ENCODE measurements at places on chromosomes 3 and 15.
A peak's percentile ranks its signal among the peaks of the same experiment; 100 is the strongest.

DNA sequence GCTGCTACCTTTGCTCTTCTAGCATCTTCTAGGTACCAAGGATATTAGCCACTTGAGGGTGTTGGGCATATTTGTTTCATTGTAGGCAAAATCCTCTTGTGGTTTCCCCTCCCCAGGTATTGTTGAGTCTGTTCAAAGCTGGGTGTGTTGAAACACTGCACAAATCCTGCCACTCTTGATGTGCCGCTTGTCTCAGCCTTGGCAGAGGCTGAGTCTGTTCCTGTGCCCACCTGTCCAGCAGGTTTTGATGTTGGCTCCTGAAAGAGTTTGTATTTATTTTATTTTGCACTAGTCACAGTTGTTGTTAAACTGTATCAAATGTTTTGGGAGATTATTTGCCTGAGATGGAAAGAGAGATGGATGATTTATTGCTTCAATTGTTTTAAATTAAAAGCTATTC, 136.2 kb downstream of the USP13 start:
- no peak for DNase-seq

- DNase-seq: no peak
Measured at GRCh38 chr3:15768421-15769255, 29.1 kb downstream of the ANKRD28 start.

GRCh38 chr3:12679468-12679867, 15.6 kb upstream of the RAF1 start:
- no peak for DNase-seq

DNA sequence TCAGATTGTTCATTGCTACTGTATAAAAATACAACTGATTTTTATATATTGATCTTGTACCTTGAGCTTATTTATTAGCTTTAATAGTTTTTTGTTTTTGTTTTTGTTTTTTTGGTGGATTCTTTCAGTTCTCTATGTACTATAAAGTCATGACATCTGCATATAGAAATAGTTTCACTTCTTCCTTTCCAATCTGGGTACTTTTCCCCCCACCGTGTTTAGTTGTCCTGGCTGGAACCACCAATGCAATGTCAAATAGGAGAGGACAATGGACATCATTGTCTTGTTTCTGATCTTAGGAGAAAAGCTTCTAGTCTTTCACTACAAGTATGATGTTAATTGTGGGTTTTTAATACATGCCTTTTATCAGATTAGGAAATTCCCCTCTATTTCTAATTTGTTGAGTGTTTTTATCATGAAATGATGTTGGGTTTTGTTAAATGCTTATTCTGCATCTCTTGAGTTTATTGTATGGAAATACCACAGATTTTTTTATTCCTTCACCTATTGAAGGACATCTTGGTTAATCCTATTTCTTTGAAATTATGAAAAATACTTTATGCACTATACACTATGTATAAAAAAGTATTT, 2.8 kb upstream of the XCR1 start:
- no peak for DNase-seq

DNA sequence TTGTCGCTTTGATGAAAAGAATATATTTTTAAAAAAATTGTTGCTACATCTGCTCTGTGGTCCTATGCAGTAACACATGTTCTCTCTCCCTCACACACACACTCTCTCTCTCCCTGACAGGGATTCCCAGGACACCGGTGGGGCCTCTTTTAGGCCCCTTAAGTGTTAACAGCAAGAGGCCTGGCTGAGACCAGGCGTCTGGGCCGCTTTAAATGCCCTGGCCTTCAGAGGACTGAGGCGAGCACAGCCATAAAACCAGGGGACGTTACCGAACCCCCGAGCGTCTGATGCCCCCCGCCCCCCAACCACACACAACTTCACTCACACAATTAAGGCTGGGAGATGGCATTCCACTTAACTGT, 1.7 kb downstream of the BNC1 start:
- DNase-seq: peak; percentile 53

DNA sequence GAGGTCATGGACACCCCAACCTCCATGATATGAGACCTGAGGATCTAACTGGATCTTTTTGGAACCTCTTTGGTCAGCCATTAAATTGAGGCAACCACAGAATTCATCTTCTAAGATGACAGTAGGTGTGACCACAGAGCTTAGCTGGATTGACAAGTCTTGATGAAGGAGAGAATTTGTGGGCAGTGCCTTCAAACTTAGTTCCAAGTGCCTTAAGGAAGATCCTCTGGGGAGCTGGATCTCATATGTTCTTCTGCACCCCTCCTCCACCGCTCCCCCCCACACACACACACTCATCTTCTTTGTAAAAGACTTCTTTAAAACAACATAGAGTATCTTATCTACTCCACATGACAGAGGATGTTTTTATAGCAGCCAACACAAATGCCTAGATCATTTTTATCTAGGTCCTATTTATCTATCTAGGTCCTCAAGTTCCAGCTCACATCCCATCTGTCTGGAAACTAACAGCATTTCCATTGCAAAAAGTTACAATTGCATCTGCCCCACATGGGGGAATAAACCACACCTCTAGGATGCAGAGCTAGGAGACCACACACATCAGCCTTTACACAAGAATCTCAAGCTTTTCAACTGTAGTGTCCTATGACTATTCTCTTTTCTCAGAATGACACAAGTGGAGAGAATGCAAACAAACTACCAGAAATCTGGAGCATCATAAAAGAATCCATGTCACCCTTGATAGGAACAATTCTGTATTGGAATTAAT, 37.4 kb downstream of the WWTR1 start:
- no peak for DNase-seq

GRCh38 chr3:48564022-48564421, 441 bp upstream of the UCN2 start:
- peak; percentile 67 for DNase-seq

DNA sequence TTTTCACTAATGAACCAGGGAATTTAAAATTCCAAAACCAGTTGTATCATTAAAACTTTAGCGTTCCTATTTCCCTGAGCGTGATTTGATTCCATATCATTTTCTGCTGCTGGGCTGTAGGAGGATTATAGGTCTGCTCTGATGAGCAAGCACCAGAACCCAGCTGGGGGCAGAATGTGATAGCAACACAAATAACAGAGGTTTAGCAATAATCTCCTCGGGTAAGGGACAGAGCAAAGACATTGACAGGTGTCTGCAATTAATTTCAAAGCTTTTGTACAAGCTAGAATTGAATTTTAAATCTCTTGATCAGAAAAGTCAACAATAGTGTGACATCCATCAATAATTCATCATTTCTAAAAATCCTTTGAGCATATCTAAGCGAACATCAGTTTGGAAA, 163.4 kb upstream of the RAP2B start:
- DNase-seq: no peak

GRCh38 chr3:128996726-128997125, 2.9 kb upstream of the CFAP92 start:
- DNase-seq: no peak

DNA sequence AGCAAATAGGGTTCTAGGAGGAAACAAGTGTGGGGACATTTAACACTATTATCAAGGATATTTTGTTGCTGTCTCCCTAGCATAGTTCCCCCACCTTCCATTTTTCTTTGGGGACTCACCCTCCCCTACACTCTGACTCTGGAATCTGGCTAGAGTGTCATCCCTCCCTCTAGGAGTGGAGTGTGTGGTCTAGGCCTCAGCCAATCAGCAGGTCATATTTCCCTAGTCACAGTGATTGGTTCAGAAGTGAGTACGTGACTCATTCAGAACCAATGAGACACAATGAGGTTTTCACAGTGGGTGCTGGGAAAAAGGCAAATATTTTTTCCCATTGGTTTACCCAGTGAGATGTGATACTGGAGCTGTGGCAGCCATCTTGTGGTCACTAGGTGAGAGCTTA, 234.4 kb downstream of the SHQ1 start:
- no peak for DNase-seq

GRCh38 chr3:115785782-115786181, 162.5 kb downstream of the GAP43 start:
- no peak for DNase-seq
